Smooth muscle cell of the brain vasculature (primary cell): ENCODE measurements at places on chromosomes 2 and 18.
A peak's percentile ranks its signal among the peaks of the same experiment; 100 is the strongest.

DNA sequence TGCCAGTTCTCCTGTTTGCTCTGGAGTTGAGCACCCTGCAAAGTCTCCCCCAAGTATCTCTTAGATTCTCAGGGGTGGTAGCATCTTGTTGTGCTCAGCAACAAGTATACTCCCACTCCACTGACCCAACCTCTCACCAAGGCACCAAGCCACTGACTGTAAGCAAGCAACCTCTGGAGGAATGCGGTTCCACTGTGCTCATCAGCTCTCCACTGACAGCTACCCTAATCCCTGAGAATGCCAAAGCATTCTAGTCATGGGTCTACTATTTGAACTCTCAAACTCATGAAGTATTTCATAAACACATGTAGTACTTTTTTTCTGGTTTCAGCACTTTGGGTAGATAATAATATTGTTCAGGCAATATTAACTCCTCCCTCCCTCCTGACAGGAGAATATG, 170.0 kb downstream of the EPHA4 start:
- no peak for DNase-seq

- no peak for DNase-seq
These were observed 86.1 kb upstream of the CTAGE1 start for GRCh38 chr18:22503803-22504202.

DNA sequence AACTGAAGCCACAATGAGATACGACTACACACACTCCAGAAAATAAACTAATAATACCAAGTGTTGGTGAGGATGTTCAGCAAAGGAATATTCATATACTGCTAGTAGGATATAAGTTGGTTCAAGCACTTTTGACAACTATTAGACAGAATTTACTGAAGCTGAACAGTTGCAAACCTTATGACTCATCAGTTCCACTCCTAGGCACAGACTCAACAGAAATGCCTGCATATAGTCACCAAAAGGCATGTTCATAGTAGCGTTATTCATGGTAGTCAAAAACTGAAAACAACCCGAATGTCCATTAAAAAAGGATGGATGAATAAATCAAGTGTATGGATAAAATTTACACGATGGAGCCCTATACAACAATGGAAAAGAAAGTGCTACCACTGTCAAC, 232.0 kb downstream of the ANAPC1 start:
- no peak for DNase-seq

- DNase-seq: no peak
These were observed 81.9 kb downstream of the DGKD start for GRCh38 chr2:233436191-233436581.

DNA sequence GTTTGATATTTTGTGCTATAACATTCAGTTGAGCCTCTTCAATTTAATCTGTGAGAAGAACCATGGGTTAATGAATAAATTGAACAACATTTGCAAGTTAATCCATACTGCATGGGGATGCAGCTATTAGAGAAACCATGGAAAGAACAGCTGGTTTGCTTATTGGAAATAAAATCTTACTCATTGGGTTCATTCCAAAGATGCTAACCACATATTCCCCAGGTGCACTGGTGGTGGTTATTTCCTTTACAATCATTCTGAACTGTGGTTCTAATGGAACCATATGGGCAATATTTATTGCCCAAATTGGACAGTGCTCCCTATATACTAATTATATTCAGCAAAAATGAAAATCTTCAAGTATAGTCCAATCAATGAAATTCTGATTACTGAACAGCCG, 1200.4 kb upstream of the CDH2 start:
- DNase-seq: no peak

GRCh38 chr18:55430026-55430425, 158.0 kb downstream of the TCF4 start:
- DNase-seq: no peak

DNA sequence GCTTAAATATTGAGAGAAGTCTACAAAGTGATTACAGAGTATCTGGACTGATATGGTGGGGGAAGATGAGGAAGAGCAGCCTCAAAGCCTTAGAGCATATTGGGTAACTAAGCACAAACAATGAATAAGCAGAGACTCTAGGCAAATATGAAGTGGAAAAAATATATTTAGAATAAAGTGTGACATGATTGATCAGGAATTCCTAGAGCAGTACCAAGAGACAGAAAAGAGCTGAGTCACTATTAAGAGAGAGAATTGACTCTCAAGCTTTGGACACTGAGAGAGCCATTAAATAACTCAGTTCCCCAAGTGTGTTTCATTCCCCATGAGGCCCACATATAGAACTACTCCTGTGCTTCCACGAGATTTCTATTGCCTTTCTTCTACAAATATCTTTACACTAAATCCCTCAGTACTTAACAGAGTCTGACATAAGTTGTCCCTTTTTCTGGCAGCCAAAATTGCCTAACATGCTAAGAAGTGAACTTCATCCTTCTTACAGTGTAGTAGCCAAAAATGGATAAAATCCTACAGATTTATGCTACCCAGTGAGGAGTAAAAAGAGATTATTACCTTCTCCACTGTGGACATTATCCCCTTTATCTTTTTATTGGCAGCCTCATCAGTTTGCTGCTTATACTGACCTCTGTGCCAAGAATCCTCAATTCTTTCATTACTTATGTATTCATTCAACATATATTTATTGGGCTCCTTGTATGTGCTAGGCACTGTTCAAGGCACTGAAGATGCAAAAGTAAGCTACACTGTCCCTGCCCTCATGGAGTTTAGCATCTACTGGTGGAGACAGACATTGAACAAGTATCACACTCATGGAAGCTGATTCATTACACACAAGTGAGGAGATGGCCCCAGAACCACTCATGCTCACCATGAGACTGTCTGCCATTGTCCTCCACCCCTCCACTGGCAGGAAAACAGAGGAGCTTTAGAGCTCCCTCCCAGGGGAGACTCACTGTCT, 45.4 kb downstream of the SLC40A1 start:
- no peak for DNase-seq

GRCh38 chr2:226652369-226652768, 147.3 kb downstream of the IRS1 start:
- peak; percentile 67 for DNase-seq

GRCh38 chr2:165927353-165927752, 26.2 kb downstream of the TTC21B start:
- no peak for DNase-seq

GRCh38 chr2:61229936-61230335, 67.9 kb downstream of the C2orf74 start:
- DNase-seq: no peak

- no peak for DNase-seq
These were observed 318.0 kb downstream of the MYCN start for GRCh38 chr2:16258350-16258749.

DNA sequence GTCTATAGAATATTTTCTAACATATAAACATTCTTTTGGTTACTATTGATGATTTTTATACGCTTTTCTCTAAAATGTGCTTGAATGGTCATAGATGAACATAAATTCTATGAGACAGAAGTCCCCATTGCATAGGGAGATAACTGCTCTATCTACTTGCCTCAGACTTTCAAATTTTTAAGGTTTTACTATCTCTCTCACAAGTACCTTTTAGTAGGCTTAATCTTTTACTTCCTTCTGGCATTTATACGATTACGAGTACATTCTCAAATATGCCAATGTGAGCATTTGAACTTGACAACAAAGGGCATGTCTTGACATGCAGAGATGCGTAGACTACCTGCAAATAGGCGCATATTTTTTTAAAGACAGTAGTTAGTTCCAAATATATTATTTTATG, 935.9 kb upstream of the LRATD1 start:
- DNase-seq: no peak

GRCh38 chr2:27798948-27799645, 27.6 kb downstream of the MRPL33 start:
- peak; percentile 91 for DNase-seq

DNA sequence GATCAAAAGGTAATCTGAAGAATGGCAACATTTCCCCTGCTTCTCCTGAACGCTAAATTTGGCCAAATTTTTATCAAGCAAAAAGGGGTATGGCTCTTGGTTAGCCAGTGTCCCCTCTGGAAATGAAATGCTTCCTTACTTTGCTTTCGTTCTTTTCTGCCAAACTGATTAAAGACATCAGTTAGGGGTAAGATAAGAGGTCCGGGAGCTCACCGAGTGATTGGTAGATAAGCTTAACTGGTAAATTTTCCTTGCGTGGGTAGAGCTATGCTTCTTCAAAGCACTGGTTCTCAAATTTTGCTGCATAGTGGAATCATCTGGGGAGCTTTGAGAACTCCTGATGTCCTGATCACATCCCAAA, 62.7 kb upstream of the MAPRE2 start:
- DNase-seq: no peak

GRCh38 chr2:187403568-187404260, 44.3 kb downstream of the CALCRL start:
- DNase-seq: no peak

GRCh38 chr2:239354132-239354790, 46.6 kb downstream of the HDAC4 start:
- no peak for DNase-seq

DNA sequence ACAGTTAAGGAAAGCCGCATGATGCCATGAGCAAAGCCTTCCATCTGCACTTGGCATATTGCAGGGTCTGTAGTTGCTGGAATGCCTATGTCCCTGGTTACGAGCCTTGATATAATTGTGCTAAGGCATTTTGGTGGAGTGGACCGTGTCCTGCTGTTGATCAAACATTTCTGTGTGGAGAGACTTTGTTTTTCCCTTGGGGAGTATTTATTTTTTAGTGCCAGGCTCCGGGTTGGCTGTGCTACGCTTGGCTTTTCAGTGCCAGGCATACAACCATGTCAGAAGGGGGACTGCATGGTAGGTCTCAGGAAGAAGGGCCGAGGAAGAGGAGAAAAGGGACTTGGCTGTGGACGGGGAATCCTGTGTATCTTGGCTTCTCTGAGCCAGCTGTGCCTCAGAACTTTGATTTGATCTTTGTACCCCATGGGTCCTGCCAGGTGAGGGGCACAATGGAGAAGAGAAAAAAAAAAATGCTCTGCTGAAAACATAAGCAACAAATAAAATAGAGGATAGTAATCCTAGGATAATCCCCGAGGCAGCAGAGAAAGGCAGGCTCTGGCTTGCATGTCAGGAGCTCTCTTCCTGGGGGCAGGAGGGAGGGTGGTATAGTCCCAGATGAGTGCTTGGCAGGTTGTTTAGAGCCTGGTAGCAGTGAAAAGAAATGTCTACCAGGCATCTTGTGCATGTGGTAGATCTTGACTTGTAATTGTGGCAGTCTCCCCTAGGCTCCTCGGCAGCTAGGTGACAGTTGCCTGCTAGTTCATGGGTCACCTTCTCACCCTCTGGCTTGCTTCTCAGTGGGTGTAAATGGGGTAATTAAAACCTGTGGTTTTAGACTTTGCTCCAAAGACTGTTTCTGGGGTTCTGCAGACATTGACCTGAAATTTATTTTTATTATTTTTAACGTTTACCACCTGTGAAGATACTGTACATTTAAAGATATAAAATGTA, 233.0 kb downstream of the NEDD4L start:
- no peak for DNase-seq

DNA sequence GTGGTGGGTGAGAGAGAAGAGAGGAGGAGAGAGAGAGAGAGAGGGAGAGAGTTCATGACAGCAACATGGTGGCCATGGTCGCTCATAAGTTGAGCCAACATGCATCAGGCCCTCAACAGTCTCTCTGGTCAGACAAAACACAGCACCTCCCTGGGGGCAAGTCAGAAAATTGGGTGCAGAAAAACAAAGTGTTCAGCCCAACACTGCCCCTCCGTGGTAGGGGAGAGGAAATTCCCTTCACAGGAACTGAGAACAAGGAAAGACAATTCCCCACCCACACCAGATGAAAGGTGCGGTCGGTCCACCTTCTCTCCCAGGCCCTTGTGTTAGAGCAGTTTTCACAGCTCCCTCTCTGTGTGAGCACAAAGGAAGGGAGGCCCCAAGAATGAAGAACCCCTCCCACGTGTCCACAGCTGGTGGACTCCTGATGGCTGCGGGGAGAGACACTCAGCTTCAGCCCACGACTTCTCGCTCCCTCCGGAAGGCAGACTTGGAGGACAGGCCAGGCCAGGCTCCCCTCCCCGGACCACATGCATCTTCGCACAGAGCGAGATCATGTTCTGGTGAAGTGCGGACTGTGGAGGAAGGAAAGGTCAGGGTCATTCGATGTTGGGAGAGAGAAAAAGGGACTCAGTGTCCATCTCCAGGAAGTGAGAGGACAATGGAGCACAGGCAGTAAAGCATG, 181.7 kb downstream of the ANAPC1 start:
- DNase-seq: no peak

DNA sequence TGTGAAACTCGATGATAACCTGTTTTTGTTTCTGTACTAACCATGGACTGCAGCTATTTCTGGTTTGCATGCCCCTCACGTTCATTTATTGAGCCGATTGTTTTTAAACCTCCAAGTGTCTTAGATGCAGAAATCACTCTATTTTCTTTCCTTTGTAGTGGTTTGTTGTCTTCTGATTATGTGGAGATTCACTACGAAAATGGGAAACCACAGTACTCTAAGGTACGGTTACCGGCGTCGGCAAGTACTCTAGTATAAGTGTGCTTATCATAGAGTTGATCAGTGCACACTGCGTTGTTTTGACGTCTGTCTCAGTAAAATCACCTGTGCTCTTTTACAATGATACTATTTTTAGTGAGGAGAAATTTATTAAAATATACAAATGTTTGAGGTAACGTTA, 87.4 kb downstream of the ADAM23 start:
- DNase-seq: no peak

GRCh38 chr18:9232977-9233376, 96.4 kb downstream of the ANKRD12 start:
- DNase-seq: no peak

DNA sequence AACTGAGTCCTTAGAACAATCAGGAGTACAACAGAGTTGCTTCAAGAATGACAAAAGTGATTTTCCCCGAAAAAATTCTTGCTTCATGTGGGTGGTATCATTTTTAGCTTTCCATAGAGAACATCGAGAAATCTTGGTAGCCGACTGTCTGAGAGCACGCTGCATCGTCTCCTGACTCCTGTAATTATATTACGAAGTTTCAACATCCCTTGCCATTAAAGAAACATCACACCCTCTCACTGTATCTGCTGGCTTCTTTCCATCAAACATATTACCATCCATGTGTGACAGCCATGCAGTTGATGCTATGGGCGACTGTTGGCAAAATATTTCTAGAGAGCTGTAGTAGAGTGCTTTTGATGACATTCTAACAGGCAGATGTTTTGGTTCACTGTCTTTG, 311.2 kb downstream of the CMPK2 start:
- no peak for DNase-seq

DNA sequence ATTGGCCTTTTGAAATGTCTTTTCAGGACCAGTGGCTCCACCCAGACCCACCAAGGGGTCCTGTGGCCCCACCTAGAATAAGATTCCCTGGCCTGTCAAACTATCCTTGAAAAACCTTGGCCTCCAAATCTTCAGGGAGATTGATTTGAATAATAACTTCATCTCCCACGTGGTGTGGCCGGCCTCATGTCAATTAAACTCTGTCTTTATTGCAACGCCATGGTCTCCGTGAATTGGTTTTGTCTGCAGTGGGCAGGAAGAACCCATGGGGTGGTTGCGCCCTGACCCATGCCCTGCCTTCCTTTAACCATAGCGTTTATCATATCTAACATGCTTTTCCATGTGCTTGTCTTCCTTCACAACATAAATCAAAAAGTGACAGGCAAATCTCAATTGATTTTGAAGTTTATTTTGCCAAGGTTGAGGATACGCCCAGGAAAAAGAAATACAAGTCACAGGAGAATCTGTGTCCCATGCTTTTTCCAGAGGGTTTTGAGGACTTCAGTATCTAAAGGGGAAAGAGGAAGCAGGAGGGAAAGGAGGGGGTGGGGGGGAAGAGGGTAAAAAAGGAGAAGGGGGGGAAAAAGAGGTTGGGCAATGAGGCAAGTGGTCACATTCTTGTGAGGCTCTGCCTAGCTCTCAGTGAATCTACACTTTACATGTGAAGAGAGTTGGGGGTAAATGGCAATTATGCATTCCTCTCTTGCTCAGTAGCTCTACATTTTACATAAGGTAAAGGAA, 66.5 kb upstream of the CABLES1 start:
- DNase-seq: no peak
